ENCODE measurements at places on chromosomes 12 and 14. TPM values are rescaled to one million over a fixed set of nuclear protein-coding genes. Genes with fewer than 3 reads are reported as not detected.

CPNE8 gene
- 11.7 TPM for total RNA-seq

- no peak for DNase-seq
Observed at GRCh38 chr12:132639956-132640520, 21.5 kb downstream of the P2RX2 start.

NGB gene
- total RNA-seq = not detected

DNA sequence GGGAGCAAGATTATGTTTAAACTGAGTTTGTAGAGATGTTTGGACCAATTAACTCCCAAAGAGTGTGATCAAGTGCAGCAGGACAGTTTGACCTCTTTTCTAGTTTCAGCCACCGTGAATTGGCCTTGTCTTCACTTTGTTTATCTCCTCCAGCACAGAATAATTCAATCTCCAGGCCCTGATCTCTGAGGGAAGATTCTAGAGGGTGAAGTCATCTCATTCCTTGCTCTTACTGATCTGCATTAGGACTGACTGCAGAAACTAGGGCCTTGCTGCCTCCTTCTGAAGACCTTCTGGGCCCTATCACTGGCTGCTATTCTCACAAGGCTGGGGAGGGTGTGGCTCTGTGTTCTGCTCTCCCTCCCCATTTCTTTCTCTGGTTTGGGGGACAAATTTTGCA is 29.4 kb downstream of the C12orf75 start:
- DNase-seq = no peak

GRCh38 chr12:53613821-53614220 is 12.4 kb downstream of the ATF7 start:
- no peak for DNase-seq
